Heart right ventricle (tissue), 16 donors: ENCODE measurements at places on chromosomes 2 and 18.
A peak's percentile ranks its signal among the peaks of the same experiment; 100 is the strongest.

DNA sequence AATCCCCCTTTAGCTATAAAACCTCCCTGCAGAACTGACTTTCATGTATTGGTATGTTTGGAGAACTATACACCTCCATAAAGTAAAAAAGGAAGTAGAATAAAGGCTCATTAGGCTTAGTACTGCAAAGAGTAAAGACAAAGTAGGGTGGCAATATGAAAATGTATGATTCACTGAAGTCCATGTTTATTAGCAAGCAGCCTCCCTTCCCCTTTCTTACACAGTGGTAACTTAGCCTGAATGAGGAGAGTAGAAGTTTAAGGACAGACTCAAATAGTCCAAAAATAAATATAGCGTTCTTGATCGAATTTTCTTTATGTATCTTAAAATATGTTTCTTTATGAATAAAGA lies 1.5 kb downstream of the ZNF804A start:
- DNase-seq, result no peak

DNA sequence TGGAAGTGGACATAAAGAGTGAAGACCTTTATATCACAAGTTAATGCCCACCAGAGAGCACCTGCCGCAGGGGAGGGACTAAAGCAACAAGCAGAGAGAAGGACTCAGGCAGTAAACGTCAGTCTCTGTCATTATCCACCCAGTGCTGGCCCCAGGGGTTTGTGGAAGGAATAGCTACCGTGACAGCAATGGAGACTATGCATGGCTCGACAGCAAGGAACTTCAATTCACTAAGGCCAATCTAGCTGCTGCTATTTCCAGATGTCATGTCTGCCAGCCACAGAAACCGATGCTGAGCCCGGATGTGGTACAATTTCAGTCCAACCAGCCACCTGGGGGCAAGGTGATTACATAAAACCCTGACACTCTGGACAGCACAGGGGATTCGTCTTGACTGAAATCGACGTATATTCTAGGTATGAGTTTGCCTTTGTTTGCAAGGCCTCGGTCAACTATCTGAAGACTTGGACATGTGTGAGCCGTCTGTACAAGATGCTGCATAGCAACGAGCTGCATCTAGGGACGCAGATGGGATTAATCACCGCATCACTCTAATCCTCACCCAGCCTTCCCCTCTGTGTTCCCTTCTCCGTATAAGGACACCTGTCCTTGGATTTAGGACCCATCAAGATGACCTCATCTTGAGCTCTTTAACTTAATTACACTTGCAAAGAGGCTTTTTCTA lies 154.1 kb upstream of the SH3BP4 start:
- DNase-seq, result no peak

GRCh38 chr2:64622443-64623241 lies 31.1 kb downstream of the SERTAD2 start:
- no peak for DNase-seq

- DNase-seq, result no peak
These were observed 52.7 kb upstream of the NPAS2 start for GRCh38 chr2:100767224-100767653.

DNA sequence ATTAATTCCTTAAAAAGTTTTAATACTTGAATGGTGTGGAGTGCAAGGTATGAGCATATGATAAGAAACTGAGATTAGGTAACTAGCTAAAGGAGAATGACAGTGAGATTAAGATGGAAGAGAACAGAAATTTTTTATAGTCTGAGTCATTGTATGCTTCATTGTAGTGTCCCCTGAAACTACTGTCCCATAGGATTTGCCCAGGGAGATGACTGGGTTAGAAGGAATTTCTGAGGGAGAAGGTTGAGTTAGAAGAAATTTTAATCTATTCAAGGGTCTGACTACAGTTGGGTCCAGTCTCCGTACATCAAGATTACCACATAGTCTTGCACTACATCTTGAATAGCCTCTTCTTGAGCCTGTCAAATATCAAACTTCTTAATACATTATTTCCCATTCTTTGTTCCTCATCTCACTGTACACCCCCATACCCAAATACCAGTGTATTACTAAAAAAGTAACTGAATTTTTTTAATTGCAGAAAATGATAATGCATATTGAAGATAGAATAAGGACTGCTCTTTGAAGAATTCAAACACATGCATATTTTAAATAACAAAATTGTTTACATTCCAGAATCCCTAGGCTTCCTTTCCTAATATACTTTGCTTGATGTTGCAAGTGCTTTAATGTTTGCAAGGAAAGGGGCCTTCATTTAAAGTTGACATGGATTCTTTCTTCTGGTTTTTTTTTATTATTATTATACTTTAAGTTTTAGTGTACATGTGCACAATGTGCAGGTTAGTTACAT lies 314.3 kb upstream of the COL3A1 start:
- no peak for DNase-seq

GRCh38 chr2:31191931-31192330 lies 25.4 kb downstream of the CAPN14 start:
- DNase-seq, result no peak

DNA sequence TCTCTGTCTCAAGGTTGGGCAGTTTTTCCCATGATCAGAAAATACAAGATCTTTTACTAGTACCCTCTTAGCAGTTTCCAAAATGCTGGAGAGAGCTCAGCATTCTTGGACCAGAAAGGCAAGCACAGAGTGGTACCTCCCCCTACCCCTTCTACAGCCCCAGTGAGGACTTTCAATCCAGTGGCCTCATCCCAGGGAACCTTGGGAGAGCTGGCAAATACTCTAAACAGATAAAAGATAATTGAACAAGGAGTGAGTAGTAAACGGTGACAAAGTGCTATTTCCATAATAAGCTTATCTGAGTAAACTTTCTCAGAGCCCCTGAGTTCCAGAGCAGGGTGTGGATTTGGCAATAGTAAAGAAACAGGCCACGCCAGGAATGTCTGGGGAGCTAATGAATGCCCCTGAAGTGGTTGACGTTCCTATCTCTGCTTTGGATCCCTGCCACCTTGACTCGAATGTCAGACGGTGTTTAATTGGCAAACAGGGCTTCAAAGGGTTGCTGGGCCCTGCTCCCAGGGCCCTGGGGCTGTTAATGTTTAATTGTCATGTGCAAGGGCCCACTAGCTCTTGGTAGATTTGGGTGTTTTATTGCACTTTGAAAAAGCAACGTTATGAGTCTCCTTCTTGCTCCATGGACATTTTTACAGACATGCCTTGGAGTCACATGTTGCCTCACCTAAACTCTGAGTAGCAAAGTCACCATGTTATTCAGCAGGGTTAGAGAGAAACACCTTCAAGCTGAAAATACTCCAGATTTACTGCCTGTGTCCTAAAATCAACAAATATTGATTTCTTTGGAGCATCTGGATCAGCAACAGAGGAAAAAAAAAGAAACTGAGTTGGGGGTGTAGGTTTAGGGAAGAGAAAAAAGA lies 239.9 kb downstream of the CYRIA start:
- DNase-seq, result peak; percentile 72

DNA sequence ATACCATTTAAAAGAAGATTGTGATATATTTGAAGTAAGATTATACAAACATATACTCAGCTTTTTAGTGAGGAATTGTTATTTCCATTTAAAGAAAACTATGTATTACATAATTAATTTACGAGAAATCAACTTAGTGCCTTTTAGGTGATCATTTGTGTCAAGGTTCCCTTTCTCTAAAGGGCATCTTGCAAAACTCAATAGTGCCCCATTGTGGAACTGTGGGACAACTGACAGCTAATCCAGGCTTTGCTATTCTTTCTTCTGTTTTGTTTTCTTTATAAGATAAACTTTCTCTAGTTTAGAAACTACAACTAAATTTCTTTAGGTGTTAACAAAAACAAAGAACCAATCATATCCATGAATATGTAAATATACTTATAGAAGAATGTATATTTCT lies 24.3 kb upstream of the VIT start:
- no peak for DNase-seq

DNA sequence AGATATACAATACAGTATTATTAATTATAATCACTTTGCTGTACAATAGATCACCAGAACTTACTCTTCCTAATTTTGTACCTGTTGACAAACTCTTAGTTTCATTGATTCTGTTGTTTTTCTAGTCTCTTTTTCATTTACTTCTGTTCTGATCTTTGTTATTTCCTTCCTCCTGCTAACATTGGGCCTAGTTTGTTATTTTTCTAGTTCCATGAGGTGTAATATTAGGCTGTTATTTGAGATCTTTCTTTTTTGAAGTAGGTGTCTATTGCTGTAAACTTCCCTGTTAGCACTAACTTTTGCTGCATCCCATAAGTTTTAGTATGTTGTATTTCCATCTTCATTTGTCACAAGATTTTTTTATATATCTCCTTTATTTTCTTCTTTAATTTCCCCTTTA lies 55.1 kb downstream of the LIMS1 start:
- DNase-seq, result no peak
